ENCODE measurements at places on chromosomes 7 and 10. TPM values are rescaled to one million over a fixed set of nuclear protein-coding genes. Genes with fewer than 3 reads are reported as not detected.

- no peak for DNase-seq
These were observed 403.6 kb downstream of the NRG3 start for GRCh38 chr10:82278401-82279182.

The TBX20 gene
- total RNA-seq: not detected

The PKD1L1 gene
- total RNA-seq: 3.0 TPM

The OR2A14 gene
- not detected for total RNA-seq

DNA sequence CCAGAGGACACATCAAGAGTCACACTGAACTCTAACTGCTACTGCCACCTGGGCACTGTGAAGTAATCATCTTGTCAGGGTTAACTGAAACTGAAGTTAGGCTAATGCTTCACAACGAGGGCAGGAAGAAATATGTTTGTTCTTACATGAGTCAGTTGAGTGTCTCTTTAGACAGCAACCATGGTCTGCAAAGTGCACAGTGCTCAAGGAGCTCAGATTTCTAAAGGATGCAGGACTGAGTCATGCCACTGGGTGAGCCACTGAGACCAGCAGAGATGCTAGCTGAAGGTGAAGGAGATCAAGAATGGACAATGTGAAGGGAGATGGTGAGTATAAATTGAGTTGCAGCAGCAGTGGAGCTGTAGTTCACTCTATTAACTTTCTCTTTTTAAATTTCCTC lies 76.0 kb upstream of the CTTNBP2 start:
- DNase-seq: no peak

- no peak for DNase-seq
These were observed 88.1 kb upstream of the CUX1 start for GRCh38 chr7:101729241-101729883.

- DNase-seq: no peak
These were observed 79.2 kb downstream of the ELAPOR2 start for GRCh38 chr7:86980223-86980622.

The OR13A1 gene
- total RNA-seq: not detected

- DNase-seq: peak; percentile 60
These were observed 49.4 kb upstream of the LRRN3 start for GRCh38 chr7:111041577-111041976.

The WDR86 gene
- not detected for total RNA-seq

The TUBB8 gene
- total RNA-seq: not detected

DNA sequence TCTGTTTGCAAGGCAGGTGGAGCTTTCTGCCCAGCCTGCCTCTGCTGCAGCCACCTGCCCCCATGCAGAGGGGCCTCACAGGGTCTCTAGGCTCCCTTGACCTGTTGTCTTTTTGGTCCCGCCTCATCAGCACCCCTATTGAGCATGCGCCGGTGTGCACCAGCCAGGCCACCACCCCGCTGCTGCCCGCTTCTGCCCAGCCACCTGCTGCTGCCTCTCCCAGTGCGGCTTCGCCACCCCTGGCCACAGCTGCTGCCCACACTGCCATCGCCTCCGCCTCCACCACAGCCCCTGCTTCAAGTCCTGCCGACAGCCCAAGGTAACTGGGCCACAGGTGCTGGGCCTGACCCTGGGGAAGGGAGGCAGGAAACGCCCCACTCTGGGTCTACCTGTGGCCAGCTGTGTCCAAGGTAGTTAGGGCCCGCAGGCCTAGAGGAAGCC lies 38.1 kb downstream of the LDB3 start:
- DNase-seq: no peak

GRCh38 chr10:129134371-129134770 lies 332.7 kb upstream of the MGMT start:
- no peak for DNase-seq

DNA sequence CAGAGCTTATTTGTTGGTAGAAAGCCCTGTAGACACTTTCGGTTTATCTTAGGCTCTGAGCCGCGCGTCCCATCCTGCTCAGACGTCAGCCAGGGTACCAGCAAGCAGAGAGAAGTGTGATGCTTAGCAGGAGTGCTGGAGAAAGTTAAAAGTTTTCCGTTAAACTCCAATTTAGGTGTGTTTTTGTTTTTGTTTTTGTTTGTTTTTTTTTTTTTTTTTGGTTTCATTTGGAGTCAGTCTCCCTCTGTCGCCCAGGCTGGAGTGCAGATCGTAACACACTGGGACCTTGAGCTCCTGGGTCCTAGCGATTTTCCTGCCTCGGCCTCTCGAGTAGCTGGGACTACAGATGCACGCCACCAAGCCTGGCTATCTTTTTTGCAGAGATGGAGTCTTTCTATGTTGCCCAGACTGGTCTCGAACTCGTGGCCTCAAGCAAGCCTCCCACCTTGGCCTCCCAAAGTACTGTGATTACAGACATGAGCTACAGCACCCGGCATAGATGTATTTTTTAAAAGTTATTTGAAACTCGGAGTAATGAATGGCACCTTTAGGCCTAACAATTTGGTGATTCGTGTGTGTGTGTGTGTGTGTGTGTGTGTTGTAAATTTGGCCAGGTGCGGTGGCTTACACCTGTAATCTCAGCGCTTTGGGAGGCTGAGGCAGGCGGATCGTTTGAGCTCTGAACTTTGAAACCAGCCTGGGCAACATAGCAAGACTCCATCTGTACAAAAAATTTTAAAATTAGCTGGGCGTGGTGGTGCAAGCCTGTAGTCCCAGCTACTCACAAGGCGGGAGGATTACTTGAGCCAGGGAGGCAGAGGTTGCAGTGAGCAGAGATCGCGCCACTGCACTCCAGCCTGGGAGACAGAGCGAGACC lies 1.3 kb upstream of the HIP1 start:
- no peak for DNase-seq

DNA sequence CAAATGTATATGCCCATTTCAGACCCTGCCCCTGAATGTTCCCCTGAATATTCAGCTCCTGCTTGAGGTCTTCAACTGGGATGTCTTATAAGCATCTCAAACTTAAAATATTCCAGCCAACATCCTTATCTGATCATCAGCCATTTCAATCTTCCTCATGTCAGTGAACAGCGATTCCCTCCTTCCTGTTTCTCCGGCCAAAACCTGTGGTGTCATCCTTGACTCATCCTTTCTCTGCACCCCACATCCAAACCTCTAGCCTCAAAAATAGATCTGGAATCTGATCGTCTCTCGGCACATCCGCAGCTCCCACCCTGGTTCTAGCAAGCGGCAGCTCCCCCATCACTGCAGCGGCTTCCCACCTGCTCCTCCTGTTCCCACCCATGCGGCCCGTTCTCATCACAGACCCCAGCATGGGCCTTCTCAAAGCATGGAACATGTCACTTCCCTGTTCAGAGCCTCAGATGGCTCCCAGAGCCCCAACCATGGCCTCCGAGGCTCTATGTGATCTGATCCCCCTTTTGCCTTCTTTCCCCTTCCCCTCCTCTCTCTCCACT lies 165.7 kb downstream of the HECW1 start:
- no peak for DNase-seq

- DNase-seq: no peak
These were observed 38.0 kb downstream of the LIMK1 start for GRCh38 chr7:74121401-74122249.

The PRSS37 gene
- not detected for total RNA-seq

The RBP3 gene
- not detected for total RNA-seq

GRCh38 chr7:64182036-64182790 lies 24.8 kb upstream of the ZNF735 start:
- DNase-seq: no peak

The AKR1C2 gene
- 1.7 TPM for total RNA-seq

GRCh38 chr7:117322741-117323304 lies at the start of gene WNT2:
Gene WNT2, minus strand, starts transcription at chr7:117323058. Its CDS starts 69 bp downstream, at chr7:117322989.
- DNase-seq: no peak

DNA sequence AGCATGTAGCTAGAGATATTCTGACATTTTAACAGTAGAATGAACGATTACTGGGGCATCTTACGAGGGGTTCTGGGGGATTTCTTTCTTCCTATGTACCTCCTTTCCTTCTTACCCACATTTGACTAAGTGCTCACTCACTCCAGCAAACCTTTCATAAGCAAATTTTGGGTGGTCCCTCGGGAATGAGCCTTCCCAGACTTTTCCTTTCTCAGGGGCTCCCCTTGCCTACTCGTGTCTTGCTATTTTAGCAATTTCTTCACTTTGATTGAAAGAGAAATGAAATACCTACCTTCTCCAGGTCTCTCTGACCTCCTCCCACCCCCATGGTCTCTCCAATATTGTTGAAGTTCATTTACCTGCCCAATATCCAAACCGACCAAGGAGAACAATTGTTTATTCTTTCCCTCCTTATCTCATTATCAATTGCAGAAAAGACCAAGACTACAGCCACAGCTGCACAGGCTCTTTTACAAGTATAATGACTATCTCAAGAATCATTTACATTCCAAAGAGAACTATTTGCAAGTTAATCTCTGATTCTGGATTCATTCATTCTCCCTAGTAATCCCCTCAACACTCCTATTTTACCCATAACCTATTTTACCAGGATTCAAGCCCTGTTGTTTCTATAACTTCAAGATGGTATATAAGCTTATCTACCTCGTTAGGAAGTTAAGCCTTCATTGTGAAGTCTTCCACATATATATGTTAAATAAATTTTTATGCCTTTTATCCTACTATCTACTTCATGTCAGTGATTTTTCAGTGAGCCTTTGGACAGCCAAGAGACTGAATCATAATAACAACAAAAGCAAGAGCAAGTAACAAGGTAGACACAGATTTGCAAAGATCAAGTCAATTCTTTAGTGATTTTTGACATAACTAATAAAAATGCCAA lies 480.6 kb downstream of the IPMK start:
- DNase-seq: no peak

- DNase-seq: peak; percentile 63
These were observed 5.0 kb upstream of the CCM2 start for GRCh38 chr7:44994877-44995554.

DNA sequence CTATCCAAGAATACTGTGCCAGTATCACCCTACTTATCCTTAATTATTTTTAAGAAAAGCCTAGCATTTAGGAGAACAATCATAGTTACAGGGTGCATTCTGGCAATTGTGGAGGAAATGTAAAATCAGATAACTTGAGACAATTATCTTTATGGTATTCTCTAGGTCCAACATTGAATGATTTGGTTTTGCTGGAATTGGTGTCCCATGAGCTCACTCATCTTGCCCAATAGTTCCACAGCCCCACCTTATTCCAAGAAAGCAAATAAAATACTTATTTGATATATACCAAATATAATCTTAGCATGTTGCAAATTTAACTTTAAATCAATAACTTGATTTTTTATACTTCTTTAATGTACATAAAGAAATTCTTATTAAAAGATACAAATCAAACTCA lies 65.3 kb downstream of the DGKB start:
- no peak for DNase-seq

- DNase-seq: no peak
These were observed 915.6 kb downstream of the KCNMA1 start for GRCh38 chr10:76721891-76722505.

DNA sequence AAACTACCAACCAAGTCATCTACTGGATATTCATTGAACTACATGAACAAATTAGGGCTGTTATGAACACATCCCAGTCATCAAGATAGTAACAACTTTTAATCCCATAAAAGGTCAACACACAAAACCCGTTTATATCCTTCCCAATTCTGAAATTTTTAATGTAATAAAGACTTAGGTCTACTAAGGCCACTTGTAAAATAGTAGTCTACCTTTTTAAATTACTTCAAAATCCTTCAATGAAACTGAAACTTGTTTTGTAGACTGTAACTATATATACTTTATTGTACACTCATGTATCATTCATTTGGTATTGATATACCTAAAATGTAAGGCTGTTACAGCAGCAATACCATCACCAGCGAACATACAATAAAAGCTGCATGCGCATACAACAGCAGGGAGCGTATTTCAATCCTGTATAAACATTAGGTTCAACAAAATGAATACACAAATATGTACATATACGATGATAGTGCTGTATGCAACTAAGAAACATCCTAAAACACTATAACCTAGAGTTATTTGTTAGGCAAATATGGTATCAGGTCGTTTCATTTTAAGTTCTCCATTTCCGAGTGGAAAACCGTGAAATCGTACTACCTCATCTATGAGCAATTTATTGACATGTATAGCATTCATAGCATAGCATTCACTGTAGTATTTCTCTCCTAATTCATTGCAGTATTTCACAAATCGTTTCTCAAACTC lies 973 bp downstream of the ATAD1 start:
- DNase-seq: peak; percentile 3

The TSPAN12 gene
- 19.0 TPM for total RNA-seq

- DNase-seq: no peak
These were observed 30.4 kb upstream of the HABP2 start for GRCh38 chr10:113522460-113522859.

GRCh38 chr7:128259131-128260061 lies 18.3 kb downstream of the LEP start:
- no peak for DNase-seq

The GPNMB gene
- 0.33 TPM for total RNA-seq

- DNase-seq: no peak
These were observed 9.3 kb downstream of the ADD3 start for GRCh38 chr10:110017052-110017451.

The NPC1L1 gene
- not detected for total RNA-seq

DNA sequence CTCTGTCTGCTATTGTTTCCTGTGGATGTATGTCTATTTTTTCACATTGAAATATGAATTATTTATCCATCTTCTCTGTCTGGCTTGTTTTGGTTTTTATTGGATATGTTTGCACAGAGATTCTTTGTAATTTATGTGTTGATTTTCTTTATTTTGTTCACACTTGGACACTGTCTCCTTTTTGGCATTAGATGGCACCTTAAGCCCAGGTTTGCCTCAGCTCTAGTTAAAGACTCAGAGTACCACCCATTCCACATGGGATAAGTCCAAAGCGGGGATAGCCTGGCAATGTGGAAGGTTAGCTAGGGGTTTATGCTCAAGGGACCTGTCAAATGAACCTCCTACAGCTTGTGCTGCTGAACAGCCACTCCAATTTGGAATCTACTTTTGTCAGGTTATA lies 14.1 kb downstream of the FEZF1 start:
- DNase-seq: no peak

The CLCN1 gene
- not detected for total RNA-seq

The AKR1D1 gene
- not detected for total RNA-seq

DNA sequence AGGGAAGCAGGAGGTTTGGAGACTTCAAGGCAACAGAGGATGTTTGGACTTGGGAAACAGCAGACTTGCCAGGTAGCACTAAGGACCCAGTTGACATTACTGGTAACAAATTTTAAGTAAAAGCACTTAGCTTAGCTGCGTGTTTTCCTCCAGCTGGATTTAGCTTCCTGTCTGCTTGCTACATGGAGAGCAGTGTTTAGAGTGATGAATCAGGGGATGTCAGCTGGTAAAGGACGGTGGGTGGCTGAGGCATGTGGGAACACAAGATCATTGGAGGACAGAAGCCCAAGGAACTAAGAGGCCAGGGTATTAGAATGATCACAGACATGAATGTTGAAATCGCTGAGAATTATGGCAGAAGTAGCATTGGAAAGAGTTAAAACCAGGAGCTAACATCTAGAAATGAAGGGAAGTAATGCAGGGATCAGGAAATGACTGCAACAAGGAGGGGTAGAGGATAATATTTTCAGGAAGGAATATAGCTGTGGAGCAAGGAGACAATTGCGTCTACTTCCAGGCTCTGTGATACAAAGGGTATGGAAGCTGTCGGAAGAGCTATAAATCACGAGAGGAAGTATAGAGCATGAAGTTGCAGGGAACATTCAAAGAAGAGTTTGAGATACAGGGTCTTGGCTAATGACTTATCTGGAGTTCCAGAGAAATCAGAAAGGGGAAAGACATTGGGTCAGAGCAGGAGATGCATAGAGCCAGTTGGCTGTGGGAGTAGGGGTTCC lies 34.4 kb downstream of the CALD1 start:
- DNase-seq: peak; percentile 87

- no peak for DNase-seq
These were observed 28.7 kb downstream of the SLC29A3 start for GRCh38 chr10:71347587-71348395.
